ENCODE measurements at places on chromosomes 2 and 18.

DNA sequence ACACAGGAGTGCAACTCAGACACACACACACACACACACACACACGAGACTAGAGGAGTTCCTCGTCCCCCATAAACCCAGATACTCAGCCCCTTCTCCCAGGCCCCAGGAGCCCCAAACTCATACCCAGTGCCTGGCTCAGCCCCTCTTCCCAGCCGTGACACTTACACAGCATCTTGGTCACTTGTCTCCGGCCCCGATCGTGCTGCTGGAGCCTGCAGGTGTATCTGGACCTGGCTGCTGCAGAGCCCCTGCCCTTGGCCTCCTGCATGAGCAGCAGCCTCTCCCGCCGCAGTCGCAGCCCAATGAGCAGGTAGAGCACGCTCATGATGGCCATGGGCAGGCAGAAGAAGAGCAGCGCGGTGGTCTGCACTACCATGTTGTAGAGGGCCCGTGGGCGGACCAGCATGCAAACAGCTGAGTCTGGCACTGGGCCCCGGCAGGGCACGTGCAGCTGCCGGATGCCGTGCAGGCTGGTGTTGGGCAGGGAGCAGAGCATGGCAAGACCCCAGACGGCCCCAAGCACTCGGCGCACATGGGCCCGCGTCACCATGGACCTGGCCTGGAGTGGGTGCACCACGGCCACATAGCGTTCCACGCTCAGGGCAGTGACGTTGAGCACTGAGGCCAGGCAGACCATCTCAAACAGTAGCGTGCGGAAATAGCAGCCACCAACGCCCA, 2.1 kb downstream of the NMUR1 start:
- no peak for DNase-seq

GRCh38 chr2:199471443-199472057, 13.8 kb upstream of the SATB2 start:
- DNase-seq: peak; percentile 72

GRCh38 chr2:103327386-103327785, 565.6 kb downstream of the TMEM182 start:
- no peak for DNase-seq

GRCh38 chr2:50645346-50645745, 386.6 kb downstream of the NRXN1 start:
- DNase-seq: no peak

DNA sequence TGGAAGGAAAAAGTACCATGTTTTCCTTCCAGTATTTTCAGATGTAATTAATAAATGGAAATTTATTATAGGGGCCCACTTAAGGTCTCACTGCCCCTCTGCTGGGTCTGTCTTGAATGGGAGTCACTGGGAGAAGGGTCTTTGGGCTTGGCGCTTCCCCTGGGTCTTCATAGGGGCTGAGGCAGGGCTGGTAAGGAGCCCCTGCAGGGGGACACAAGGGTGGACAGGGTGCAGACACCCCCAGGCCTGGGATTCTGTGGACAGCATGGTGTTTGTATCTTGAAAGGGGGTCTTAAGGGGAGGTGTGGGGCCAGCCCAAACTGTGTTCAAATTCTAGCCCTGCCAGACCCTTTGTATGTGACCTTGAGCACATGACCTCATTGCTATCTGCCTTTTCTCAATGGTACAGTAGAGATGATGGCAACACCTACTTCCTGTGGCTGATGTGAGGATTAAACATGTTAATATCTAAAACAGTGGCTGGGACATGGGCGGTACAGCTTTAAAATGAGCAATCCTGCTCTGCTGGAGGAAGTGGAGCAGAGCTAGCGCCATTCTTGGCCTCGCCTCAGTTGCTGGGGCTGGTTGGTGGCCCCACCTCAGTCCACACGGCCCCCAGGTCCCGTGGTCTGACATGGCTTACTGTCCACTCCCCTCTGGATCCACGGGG, 71.6 kb downstream of the GNAL start:
- DNase-seq: no peak

DNA sequence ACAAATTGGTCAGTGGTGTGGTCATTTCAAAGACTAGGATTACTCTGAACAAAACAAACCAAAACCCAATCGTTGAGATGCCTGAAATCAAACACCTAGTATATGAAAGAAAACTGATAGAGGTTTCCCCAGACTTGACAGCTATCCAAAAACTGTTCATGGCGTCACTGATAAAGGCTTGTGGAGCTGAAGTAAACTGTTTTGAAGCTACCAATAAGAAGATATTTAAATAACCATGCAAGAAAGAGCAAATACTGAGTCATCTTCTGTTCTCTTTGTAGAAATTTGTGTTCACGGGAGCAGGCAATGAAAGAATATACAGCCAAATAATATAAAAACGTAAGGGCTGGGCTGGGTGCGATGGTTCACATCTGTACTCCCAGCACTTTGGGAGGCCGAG, 7.5 kb upstream of the COLEC11 start:
- no peak for DNase-seq

- no peak for DNase-seq
Observed at GRCh38 chr18:54742120-54742519, 86.2 kb upstream of the RAB27B start.

DNA sequence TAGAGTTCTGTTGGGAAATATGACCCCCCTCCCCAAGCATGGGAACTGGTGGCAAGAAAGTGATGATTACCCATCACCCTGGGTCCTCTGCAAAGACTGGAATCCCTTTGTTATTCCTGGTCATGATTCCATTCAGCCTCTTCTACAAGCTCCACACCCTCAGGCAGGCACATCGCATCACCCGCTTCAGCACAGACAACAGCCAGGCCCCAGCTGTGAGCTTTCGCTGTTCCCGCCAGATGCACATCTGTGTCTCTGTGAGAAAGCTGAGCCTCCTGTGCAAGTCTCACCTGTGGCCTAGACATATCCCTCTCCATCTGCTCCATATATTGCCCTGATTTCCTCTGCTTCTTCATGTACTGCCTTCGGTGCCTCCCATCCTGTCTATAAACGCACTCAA, 368.0 kb upstream of the RAB6C start:
- DNase-seq: no peak

DNA sequence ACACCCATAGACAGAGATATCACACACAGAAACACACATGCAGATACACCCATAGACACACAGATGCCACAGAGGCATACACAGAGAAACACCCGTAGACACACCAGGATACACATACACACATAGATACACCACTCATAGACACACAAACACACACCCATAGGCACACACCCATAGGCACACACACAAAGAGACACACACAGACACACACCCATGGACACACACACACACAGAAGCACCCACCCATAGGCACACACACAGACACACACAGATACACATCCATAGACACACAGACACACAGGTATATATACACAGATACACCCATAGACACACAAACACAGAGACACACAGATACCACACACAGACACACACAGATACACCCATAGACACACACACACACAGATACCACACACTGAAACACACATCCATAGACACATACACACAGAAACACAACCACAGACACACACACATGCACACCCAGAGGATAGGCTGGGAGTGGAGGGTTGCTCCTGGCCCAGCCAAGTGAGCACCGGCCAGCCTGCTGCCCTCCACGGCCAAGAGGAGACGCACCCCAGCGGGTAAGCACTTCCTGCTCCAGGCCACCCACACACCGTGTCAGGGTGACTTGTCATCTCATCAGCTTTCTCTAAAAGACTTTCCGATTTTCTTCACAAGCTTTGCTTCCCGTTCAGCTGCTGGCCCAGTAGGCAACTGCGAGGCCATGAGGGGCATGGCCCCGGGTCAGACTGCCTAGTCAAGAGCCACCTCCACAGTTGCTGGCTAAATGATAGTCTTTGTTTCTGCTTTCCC, 14.1 kb upstream of the CNNM3 start:
- peak; percentile 75 for DNase-seq

DNA sequence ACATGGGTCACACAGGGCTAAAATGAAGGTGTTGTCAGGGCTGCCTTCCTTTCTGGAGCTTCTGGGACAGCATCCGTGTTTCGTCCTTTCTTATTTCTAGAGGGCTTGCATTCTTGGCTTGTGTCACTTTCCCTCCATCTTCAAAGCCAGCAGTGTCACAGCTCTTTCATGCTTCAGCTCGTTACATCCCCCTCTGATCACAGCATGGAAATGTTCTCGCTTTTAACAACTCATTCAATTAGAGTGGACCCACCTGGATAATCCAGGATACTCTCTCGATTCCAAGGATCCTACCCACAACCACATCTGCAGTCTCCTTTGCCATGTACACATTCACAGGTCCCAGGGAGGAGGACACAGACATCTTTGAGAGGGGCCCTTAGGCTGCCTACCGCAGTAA, 316.2 kb upstream of the FIGN start:
- no peak for DNase-seq

DNA sequence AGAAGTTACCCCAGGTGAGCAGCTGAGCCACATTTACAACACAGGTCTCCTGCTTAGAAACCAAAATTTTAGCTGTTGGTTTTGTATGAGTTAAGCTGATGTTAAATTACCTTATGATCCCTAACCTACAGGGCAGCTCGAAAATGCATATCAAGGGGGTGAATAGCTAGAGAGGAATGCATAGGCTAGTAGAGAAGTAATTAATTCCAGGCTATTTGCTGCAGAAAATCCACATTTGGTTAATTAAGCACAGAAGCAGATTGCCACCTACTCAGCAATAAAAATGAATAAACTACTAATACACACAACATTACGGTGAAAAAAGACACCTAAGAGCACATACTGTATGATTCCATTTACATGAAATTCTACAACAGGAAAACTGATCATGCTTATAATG, 91.4 kb downstream of the OSBPL1A start:
- no peak for DNase-seq

GRCh38 chr2:230447036-230447435, 31.0 kb downstream of the SP100 start:
- no peak for DNase-seq

- DNase-seq: no peak
Observed at GRCh38 chr18:3529077-3529476, 79.1 kb downstream of the TGIF1 start.

GRCh38 chr2:26822877-26823276, 25.1 kb upstream of the DPYSL5 start:
- peak; percentile 20 for DNase-seq

DNA sequence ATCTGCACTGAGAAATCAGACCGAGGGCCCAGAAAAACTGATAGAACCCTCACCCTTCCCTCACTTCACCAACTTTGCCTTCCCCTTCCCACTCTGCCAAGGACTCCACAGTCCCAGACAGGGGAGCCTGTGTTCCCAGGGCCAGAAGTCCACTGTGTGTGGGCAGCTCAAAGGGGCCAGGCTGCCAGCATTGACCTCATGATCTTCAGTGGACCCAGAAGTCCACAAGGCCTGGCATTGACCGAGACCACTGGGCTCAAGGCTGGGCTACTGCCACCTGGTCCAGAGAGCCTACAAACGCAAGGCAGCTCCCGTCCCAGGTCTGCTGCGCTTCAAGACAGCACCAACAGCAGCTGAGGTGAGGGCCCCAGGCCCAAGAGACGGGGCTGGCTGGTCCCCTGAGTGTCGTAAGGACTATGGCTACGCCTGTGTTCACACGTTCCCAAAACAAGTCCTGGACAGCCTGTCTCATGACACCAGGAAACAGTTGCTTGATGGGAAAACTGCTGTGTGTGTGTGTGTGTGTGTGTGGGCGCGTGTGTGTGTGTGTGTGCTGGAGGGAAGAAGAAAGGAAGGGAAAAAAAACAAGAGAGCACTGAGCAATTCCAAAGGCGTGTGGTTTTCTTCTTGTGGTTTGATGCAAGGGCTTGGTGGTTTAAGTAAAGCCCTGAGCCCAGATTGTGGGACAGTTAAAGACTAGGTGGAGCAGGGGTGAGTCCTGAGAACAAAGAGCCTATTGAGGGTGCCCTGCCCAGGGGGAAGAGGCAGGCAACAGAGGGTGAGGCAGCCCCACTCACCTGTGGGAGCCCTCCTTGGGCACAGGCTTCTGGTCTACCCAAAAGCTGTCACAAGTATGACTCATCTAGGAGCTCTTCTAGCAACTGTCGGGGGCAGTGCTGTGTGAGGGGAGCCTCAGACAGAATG, 46.6 kb upstream of the ZBTB7C start:
- DNase-seq: no peak

DNA sequence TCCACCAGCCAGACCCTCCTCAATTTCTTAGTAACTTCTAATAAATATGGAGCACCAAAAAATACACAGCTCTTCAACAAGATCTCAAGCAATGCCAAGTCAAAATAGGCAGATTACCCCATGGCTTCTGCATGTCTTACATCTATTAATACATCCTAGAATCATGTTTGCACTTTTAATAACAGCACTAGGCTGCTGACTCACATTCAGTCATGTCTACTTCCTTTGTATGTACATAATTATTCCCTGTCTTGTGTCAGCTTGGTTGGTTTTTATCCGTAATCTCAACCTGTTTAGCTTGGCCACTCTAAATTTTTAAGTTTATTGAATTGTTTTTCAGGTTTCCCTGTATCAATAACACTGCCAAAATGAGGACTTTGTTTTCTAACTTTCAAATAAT, 420.1 kb upstream of the ACVR2A start:
- peak; percentile 7 for DNase-seq

DNA sequence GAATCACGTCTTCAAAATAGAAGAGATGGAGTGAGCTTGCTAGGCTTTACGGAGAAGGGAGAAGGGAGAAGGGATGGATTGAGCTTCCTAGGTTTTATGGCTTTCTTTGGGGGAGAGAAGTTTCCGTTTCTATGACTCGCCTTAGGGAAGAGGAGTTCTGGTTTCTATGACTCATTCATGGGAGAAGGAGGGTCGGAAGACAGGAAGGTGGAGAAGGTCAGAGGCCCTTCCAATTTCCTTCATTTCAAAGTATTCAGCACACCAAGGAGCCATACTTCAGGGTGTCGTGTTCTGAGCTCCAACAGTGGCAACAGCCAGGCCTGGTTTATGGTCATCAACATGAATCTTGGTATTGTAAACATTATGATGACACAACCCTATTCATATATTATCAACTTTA, 284.7 kb upstream of the VWC2L start:
- no peak for DNase-seq

DNA sequence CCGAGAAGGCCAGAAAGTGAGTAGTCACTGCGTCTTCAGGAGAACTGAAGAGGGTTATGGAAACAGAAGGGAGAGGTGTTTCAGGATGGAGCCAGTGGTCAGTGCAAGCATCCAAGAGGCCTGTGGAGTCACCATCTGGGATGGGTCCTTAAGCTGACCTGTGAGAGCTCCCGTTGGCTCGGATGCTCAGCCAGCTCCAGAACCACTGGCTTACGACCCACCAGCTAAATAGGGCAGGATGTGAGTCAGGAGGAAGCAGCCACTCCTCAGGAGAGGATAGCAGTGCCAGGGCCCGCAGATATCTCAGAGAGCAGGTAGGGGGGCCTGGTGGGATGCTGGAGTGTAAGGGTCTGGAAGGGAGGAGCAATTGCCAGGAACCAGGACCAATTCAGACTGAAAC, 63.1 kb upstream of the B3GNT7 start:
- no peak for DNase-seq

- DNase-seq: no peak
Observed at GRCh38 chr18:60892441-60892840, 440.8 kb upstream of the CDH20 start.
